ENCODE measurements at places on chromosomes 5 and 9. TPM values are rescaled to one million over a fixed set of nuclear protein-coding genes. Genes with fewer than 3 reads are reported as not detected.

Gene SNCB
- total RNA-seq, result not detected

DNA sequence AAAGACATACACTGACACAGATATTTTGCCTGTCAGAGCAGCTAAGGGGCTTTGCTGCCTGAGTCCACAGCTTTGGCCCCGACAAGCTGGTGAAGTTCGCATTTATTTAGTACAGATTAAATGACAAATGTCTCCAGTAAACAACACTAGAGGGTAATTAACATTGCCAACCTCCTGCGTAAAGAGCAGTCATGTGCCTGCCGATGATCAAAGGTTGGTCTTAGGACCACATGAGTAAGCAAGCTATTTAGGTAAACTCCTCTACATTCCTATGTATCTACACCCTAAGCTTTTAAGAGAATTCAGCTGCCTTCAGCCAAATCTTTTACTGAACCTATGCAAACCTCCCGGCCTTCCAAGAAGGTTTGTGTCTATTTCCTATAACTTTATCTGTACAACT, 73.0 kb upstream of the PJA2 start:
- DNase-seq, result no peak

Gene FABP6
- total RNA-seq, result not detected

DNA sequence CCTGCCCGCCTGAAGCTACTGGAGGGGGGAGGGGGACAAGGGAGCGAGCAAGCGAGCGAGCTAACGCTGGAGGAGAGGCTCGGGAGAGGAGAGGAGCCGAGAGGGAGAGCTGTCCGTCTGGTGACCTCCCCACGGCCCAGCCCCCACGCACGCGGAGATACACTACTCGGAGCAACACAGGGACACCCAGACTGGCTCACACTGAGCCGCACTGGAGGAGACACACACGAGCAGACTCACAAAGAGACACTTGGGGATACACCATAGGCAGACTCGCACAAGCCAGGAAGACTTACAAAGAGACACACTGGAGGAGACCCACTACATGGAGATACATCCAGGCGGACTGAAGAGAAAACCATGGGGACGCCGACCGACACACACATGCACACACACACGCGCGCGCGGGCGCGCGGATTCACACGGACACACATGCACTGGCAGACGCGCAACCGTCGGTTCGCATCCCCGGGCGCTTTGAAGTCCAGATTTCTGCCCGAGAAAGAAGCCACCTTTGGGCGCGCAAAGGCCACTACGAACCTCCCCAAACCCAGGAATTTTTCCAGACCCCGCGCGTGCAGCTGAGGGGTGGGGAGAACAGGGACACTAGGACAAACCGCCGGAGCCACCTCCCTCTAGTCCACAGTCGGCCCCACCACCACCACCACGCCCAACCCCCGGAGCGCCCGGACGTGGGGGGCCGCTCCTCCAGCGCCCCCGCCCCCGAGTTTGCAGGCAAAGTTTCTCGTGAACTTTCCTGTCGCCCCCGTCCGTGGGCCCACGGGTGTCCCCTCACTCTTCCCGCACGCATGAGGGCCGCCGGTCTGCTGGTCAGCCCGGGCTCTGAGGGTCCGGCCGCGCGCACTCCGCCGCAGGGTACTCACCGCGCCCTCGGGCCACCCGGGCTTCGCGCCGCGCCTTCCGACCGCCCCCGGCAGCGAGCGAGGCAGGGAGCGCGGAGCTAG, 571 bp downstream of the CNTFR start:
- DNase-seq, result no peak

- no peak for DNase-seq
Measured at GRCh38 chr5:139852696-139853095, 57.1 kb downstream of the PSD2 start.

GRCh38 chr9:115627511-115627910, 509.6 kb upstream of the TNC start:
- no peak for DNase-seq

DNA sequence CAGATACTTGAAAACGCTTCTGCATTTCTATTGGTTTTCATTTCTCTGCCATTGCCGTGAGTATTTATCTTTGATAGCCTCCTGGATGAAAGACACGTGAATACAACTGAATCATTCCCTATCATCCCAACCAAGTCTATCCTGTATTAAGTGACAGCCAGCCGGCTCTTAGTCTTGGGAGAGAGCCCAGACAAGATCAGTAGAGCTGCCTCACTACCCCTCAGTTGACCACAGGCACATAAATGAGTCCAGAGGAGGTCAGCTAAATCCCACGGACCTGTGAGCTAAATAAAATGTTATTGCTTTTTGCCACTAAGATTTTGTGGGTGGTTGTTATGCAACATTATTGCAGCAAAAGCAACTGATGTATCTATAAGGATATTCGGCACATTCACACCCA, 639.0 kb upstream of the ACO1 start:
- DNase-seq, result no peak

Gene PCDH12
- 6.4 TPM for total RNA-seq

Gene CCDC152
- 0.45 TPM for total RNA-seq

DNA sequence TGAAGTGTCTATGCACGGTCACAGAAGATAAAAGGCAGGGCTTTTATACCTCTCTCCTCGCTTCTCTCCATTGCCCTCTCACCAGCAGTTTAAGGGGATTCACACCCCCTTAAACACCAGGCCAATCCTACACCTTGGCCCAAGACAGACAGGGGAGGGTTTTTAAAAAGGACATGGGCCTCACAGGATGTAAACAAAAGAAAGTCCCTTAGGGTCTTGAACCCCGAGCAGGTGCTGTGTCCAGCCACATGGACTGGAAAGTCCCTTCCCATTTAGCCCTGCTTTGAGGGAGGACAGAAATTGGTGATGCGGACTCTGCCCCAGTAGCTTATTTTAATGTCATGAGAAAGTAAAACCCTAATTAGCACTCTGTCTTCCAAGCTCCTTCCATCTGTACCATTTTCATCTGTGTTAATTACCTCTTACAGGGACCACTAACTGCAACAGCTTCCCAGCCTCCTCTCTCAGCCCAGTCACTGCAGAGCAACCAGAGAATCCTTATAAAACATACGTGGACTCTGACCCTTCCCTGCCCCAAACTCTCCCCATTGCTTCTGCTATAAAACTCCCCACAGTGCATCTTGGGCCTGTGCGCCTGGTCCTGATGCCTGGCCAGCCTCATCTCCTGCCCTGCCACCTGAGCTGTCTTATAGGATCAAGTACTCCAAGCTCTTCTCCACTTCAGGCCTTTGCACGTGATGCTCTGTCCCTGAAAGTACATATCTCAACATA, 16.7 kb downstream of the WHRN start:
- DNase-seq, result peak; percentile 39

Gene SPINK7
- total RNA-seq, result not detected

DNA sequence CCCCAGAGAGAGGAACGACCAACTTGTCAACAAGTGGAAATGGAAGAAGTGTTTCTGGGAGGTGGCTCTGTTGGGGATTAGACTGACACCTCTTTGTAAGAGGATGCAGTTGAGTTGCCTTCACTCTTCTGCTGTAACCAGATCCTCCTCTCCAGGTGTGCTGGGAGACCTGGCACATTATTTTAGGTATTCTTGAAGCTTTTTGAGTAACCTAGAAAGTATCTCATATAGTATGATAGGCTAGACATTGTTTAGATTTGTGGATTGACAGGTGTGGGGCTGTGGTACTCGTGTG, 21.6 kb downstream of the SNX30 start:
- no peak for DNase-seq

Gene FIBCD1
- not detected for total RNA-seq

Gene NAIP
- 51.4 TPM for total RNA-seq

DNA sequence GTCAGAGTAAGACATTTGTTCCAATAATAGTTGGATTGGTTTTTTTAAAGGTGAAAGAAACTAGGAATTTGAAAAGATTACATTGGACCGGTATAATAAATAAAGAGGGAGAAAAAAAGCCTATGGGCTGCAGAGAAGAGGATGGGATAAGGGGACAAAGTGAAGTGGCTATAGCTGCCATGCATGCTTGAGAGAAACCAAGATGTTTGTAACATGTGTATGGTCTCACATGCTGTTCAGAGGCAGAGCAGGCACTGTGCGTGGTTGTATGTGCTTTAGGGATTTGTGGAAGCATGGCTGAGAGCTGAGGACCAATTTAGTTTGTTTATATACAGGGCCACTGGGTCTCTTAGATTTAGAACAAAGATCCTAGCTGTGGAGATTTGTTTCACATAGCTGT, 32.7 kb downstream of the LNPEP start:
- DNase-seq, result no peak

DNA sequence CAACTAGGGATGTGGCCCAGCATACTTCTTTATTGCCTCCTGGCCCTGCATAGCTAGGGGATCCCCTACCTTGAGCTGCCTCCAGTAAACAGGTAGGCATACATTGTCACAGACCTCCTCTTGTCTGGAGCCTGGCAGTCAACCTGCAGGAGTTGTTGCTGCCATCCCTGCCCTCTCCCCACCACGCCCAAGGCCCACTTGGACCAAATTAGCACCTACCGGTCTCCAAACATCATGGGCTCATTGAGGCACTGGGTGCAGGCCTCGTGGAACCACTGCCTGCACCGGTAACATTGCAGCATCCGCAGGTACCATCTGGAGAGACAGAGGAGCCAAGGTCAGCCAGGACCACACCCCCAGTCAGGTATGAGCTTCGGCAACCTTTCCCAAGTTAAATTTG, 10.3 kb downstream of the PHF19 start:
- peak; percentile 72 for DNase-seq

Gene FAT2
- 0.51 TPM for total RNA-seq

Gene SECISBP2
- 37.7 TPM for total RNA-seq

- no peak for DNase-seq
Measured at GRCh38 chr5:33491941-33492340, 51.2 kb downstream of the TARS1 start.

GRCh38 chr5:33423018-33423630, 17.6 kb upstream of the TARS1 start:
- no peak for DNase-seq

DNA sequence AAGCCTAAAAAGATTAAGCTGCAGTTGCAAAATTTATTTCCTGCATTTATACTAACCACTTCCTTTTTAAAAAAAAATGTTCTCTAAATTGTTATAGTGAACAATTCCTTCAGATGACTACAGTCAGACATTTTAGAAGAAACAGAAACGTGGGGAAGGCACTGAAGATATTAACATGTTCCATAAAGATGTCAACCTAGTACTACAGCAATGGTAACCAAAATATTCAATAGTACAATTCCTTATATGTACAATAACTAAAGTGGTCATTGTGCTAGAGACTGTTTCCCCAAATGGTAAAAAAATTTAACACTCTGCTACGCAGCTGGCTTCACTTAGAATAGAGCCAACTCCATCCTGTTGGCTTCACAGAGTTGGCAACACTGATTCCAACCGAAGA, 97.7 kb downstream of the FNBP1 start:
- DNase-seq, result no peak

DNA sequence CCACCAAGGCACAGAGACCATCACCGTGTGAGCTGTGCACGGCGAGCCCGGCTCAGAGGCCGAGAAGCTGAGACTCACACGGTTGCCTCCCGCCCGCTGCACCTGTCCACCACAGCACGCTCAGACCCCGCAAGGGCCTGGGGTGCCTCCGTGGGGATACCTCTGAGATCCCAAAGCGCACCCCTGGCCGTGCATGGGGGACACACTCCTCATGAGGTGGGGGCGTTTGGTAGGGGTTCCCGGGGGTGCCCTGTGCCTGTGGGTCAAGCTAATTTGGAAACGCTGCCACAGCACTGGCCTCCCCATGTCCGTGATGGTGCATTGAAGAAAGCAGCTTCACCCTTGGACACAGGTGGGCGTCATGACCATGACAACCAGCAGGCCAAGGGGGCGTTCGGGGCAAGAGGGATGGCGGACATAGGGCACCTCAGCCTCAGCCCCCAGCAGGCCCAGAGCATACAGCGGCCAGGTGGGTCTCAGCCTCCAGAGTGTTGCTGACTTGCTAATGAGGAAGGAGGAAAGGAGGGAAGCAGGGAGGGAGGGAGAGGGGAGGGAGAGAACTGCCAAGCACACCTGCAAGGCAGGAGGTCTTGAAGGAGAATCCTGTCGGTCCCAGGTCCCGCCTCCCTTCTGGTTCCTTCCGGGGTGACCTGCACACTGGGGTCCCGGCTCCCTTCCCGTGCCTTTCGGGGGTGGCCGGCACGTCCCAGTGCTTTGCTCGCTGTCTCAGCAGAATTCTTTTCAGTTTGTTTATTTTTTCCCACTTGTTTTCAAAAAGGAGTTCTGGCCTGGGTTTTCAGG, 34.7 kb downstream of the GLT6D1 start:
- peak; percentile 84 for DNase-seq

- peak; percentile 79 for DNase-seq
Measured at GRCh38 chr9:127211983-127212382, 52.6 kb upstream of the GARNL3 start.

Gene ANKRD34B
- total RNA-seq, result 0.10 TPM

Gene ADAMTS6
- total RNA-seq, result 1.3 TPM

GRCh38 chr5:132915681-132916080, 42.2 kb downstream of the LEAP2 start:
- no peak for DNase-seq

- DNase-seq, result no peak
Measured at GRCh38 chr5:55763746-55764420, 26.0 kb downstream of the DDX4 start.

GRCh38 chr5:627840-628239, 15.7 kb downstream of the CEP72 start:
- DNase-seq, result no peak

DNA sequence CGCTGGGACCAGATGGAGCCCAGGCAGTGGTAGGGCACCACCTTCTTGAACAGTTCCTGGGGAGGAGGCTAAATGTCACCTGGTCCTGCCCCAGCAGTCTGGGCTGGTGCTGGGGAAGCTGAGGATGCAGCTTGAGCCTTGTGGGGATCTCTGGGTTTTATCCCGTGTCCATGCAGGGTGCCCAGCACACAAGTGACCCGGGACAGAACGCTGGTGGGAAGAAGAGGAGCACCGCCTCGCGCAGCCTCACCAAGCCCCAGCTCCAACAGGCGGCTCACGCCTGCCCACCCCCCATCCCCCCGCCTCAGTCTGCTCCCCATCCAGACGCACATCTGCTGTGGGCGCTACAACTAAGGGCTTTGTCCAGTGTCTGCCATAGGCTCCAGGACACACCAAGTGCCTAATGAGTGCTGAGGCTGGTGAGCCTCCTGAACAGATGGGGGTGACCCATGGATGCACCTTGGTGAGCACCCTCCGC, 13.8 kb downstream of the RALGDS start:
- no peak for DNase-seq

- no peak for DNase-seq
Measured at GRCh38 chr9:20331095-20331685, 291.1 kb downstream of the MLLT3 start.

Gene C8G
- total RNA-seq, result not detected

DNA sequence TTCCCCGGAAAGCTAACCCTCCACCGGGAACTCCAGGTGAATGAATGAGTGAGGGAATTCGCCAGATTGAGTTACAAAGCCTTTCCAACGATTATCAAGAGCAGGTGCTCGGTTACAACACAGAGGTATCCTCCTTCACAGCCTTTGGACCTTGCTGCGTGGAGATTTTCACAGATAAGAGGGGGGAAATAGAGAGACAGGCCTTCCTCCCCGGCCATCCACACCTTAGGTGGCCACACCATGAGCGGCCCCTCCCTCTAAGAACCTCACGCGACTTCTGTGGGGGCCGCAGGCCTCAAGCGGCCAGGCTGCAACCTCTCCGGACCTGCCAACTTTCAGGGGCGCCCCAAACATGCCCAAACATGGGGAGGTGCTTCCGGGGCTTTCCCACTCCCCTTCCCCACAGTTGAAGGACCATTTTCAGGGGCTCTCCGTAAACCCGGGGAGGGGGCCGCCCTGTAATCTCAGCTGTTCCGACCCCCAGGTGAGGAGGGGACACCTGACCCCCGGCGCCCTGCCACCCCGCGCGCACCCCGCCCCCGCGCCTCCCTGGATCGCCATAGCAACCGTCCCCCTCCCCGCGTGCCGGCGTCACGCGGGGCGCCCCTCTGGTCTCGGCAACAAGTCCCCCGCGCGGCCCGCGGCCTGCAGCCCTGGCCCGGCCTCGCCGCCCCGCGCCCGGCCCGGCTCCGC, 603 bp downstream of the DENND1A start:
- DNase-seq, result no peak
